ENCODE measurements at places on chromosomes 7 and 10. TPM values are rescaled to one million over a fixed set of nuclear protein-coding genes. Genes with fewer than 3 reads are reported as not detected.

- no peak for DNase-seq
Measured at GRCh38 chr10:50596897-50597296, 26.9 kb downstream of the SGMS1 start.

The IL6 gene
- polyA plus RNA-seq, result 2.1 TPM

GRCh38 chr7:156753229-156753560, 112.6 kb downstream of the RNF32 start:
- DNase-seq, result no peak

The AKR1C2 gene
- 10.2 TPM for polyA plus RNA-seq

The DOCK1 gene
- 29.5 TPM for polyA plus RNA-seq

The C10orf67 gene
- 0.27 TPM for polyA plus RNA-seq

DNA sequence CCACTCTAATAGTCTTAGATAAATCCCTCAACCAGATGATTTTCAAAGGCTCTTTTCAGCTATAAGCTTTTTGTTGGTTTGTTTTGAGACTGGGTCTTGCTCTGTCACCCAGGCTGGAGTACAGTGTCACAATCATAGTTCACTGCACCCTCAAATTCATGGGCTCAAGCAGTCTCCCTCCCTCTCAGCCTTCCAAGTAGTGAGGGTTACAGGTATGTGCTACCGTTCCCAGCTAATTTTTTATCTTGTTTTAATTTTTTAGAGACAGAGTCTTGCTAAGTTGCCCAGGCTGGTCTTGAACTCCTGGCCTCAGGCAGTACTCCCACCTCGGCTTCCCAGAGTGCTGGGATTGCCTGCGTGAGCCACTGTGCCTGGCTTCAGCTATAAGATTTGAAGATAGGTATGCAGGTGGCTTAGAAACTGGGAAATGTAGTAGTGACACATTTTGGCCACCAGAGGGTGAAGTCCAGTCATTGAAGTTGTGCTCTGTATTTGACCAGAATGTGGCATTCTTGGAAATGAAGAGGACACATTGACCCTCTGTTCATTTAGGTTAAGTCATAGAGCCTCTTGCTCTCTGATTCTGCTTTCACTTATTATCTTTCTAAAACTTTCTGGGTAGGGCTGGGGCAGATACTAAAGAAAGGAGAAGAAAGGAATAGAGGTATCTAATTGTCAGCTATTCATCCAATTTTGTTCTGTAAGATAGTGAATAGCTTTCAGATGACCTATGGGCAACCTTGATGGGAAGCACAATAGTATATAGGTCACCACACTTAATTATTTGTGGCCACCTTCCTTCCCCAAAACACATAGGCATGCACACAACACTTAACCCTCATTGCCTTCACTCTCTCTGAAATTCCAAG, 36.0 kb downstream of the R3HCC1L start:
- peak; percentile 36 for DNase-seq

The SLC39A12 gene
- 0.03 TPM for polyA plus RNA-seq

GRCh38 chr7:30412782-30413504, 65.6 kb downstream of the NOD1 start:
- peak; percentile 42 for DNase-seq

GRCh38 chr7:70574314-70574834, 557.6 kb upstream of the GALNT17 start:
- no peak for DNase-seq

DNA sequence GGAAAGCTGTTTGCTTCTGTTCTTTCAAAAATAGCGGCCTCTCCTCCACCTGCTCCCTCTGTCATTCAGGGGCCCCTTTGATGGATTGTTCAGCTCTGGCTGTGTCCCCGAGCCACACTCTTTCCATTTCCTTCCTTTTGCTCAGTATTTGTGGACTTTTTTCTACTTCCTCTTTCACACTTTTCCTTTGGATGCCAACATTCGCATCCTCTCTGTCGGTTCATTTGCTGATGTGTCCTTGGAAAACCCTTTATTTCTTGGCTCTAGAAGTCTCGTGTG, 11.7 kb upstream of the PWWP2B start:
- DNase-seq, result no peak

The MLXIPL gene
- polyA plus RNA-seq, result 195 TPM

The DRGX gene
- polyA plus RNA-seq, result 0.78 TPM

The ASZ1 gene
- polyA plus RNA-seq, result not detected

The HPS1 gene
- polyA plus RNA-seq, result 84.2 TPM

DNA sequence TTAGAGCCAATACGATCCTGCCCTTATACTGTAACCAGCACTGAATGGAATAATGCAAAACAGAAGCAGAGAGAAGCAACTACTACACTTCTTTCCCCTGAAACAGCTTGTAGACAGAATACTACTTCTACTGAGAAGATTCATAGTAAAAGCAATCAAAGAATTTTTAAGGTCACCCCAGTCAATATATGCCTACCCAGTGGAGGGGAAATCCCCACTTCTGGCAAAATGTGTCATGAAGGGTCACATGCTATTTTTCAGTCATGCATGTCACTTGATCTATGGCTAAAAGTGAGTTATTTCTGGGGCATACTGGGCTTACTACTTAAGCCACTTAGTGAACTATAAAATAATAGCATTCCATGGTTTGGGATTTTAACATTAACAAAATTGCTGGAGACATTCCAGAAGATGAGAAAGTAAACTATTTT, 25.6 kb downstream of the IRF5 start:
- no peak for DNase-seq

The TAS2R4 gene
- polyA plus RNA-seq, result 2.6 TPM

- no peak for DNase-seq
Measured at GRCh38 chr7:4861673-4862072, at the start of gene PAPOLB. Gene PAPOLB (minus strand): TSS chr7:4862030. CDS start chr7:4861810, 220 bp downstream.

The ANTXRL gene
- not detected for polyA plus RNA-seq

GRCh38 chr10:85667638-85668233, 698.9 kb downstream of the GRID1 start:
- DNase-seq, result no peak

DNA sequence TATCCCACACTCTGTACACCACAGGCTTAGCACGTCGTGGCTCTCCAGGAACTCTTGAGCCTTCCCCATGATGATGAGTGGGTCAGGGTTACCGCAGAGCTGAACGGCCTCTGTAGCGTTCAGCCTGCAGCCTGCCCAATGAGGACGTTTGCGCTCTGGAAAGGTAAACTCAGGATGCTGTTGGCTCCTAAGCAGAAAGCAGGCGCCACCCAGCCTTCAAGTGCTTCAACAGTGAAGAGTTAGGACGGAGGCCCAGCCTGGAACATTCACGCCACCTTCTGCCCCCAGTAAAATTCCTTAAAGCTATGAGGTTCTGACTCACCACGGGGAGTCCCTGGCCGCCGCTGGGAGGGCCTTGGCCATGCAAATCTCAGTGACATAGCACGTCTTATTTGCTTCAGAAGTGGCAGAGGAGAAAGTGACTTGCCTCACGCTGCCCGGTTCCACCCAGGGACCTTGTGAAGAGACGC, 161.5 kb upstream of the SH2B2 start:
- no peak for DNase-seq

Data from large intestine (tissue), 12 donors.